Fibroblast of skin of abdomen (primary cell): ENCODE measurements at places on chromosomes 1 and 21.

DNA sequence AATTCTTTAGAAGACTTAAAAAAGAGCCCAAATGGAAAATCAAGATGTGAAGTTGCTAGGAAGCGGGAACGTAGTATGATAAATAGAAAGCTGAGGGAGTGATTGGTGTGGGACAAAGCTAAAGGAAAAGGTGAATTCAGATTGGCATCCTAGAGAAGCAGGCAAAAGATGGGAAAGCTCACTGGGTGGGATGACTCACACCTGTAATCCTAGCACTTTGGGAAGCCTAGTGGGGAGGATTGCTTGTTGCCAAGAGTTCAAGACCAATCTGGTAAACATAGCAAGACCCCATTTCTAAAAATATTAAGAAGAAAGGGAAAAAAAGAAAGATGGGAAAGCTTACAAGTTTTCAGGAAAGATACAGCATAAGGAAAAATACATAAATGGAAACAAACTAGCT lies 1.8 kb downstream of the MRPS21 start:
- no peak for DNase-seq

- peak; percentile 79 for DNase-seq
These were observed 30.0 kb downstream of the ARHGEF10L start for GRCh38 chr1:17569200-17570139.

GRCh38 chr1:230299191-230300006 lies 126.7 kb downstream of the PGBD5 start:
- DNase-seq: no peak

- peak; percentile 84 for DNase-seq
These were observed 123.9 kb downstream of the CYYR1 start for GRCh38 chr21:26449161-26449560.

DNA sequence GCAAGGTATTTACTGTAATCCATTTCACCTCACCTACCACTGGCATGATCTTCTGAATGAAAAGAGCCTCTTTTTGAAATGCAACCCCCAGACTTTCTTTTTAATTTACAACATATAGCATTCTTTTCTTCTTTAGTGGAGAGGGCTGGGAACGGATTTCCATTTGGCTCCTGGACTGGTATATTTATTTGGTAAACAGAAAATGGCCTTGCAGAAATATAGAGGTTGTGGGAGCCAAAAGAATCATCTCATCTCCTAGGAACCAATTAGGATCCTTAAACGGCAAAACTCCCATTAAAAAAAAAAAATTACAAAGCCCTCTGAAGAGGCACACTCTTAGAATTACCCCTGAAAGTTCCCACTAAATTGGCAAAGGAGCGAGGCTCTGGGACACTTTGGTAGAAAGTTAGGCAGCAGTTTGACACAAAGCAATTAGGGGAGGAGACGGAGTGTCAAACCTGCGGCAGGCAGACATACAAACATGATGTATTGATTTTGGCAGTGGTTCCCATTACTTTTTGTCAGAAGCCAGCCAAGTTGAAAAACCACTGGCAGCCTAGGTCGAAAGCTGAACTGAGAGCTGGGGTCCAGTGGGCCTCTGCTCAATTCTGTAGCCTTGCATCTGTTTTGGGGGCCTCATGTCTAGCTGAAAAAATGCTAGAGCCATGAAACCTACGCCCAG lies 135.1 kb upstream of the MAGI3 start:
- DNase-seq: no peak

DNA sequence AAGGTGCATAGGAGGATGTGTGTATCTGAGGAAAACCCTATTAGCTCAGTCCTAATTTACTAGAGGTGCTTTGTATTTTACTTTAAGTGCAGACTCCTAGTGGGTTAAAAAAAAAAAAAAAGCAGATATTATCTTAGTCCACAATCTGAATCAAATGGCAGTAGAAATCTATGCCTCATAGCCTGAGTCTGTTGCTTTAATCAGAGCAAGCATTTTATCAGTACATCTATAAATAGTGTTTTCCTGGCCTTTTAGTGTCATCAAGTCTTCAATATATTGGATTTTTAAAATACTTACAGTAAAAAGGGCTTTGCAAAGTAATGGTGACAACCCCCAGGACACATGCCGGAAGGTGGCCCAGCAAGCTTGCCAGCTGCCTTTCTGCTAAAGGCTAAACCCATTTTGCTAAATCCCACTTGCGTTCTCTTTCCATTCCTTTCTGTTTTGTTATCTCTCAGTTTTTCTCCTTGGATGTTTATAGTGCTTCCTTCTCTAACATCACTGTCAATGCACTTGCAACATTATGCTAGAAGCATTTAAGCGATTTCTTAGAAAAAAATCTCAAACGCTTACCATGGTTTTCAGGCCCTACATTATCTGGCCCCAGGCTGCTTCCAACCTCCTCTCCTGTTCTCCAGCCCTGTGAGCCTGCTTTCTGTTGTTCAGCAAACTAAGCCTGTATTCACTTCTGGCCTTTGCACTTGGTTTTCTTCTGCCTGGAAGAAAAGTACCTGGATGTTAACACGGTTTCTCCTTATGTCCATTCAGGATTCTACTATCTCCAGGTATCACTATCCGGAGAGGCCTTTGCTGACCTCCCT lies 206.3 kb downstream of the PDE4B start:
- no peak for DNase-seq

DNA sequence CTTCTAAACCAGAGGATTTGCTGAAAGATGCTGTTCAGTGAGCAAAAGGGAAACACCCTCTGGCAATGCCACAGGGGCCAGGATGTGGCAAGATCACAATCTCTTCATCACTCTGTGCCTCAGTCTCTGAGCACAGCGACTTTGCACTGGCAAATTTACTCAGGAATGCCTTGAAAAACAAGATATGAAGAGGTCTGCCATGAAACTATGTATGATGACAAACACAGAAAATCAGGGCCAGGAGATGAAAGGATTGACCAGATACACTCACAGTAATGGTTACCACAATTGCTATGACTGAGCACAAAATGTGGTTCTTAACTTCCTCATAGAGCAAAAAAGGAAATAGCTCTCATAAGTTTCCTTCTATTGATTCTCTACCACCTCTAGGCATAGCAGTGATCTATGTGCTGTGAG lies 5.8 kb downstream of the TTC13 start:
- DNase-seq: peak; percentile 4
